ENCODE measurements at places on chromosomes 3 and 15.
A peak's percentile ranks its signal among the peaks of the same experiment; 100 is the strongest.

DNA sequence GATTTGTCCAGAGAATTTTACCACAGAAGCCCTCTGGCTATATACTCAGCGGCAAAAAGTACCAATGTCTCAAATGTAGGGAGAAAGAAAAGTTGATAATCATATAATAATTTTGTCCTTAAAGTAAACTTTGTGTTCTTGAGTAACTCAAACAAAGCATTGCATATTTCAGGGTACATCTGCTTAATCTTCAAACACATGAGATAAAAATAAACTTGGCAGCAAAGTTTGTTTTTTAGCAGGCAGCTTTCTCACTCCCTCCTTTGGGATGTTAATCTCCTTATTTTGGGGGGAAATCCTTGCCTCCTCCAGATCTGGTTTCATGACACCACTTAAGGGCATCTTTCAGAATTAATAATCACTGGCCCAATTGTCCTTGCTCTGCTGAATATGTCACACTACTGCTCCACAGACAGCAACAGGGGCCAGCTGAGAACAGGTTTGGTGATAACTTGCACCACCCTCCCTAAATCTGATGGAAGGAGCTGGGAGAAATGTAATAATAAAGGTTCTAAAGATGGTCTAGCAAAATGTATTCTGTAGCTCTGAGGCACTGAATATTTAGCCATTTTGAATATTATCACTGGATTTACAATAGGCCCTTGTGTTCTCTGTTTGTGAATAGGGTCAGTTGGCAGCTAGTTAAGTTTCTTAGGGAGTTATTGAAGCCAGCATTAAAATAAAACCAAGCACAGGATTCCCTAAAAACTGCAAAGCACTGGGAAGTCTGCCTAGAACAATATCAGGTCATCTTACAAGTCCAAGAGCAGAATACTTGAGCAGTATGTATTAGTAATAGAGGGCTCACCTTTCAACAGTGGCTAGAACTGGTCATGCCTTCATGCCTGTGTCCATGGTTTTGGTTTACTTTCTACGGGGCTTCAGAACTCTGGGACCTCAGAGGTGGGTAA is 79.2 kb downstream of the EFL1 start:
- no peak for DNase-seq

- no peak for DNase-seq
Measured at GRCh38 chr15:67927501-67928168, 87.8 kb upstream of the RNU6-1 start.

DNA sequence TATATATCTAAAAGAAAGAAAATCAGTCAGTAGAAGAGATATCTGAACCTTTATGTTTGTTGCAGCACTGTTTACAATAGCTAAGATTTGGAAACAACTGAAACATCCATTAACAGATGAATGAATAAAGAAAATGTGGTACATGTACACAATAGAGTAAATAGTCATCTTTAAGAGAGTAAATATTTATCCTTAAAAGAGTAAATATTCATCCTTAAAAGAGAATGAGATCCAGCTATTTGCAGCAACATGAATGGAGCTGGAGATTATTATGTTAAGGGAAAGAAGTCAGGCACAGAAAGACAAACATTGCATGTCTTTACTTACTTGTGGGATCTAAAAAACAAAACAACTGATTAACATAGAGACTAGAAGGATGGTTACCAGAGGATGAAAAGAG is 197.0 kb upstream of the CBLB start:
- DNase-seq = no peak

DNA sequence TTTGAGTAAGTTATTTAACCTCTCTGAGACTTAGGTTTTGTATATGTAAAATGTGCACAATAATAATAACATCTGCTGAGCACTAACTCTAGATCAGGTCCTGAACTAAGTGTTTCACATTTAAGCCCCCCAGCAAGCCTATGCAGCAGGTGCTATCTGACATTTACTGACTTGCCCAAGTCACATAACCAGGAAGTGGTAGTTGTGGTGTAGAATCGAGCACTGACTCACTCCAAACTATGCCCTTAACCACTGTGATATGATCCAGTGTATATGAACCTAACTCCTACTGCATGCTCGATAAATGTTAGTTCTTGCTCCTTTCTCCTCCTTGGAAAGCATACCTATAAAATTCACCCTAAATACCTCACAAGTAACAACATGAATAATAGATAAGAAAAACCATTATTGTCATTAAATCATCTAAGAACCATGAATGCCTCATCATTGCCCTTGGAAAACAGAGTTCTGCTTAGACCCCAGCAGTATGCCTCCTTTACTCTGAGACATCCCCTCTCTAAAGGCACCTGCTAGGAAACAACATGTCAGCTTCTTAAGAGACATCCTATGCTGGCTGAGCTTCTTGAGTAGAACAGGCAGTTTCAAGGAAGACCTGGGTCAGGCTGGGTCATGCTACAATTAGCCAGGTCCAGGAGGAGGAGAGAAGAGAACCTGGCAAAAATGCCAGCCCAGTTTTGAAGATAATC is 3.0 kb upstream of the SHC4 start:
- DNase-seq = no peak

- peak; percentile 81 for DNase-seq
Measured at GRCh38 chr15:50906954-50907600, 1.4 kb upstream of the AP4E1 start.

GRCh38 chr3:136366289-136366688 is 116.1 kb downstream of the PCCB start:
- DNase-seq = no peak

DNA sequence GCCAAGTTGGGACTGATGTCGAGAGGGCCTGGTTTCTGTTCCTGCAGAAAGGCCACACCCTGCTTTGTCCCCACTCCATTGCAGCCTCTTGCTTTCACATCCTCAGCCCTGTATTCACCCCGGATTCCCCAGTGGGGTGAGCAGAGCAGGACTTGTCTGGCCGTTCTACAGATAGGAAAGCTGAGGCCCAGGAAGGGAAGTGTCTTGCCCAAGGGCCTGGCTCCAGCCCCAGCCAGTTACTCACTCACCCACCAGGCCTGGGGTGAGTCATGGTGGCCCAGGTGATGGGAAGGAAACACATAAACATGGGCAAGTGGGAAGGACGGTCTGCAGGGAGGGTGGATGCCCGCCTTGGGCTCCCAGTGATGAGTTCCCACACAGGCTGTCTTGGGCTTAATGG is 6.1 kb upstream of the DUSP7 start:
- no peak for DNase-seq

- no peak for DNase-seq
Measured at GRCh38 chr3:66754613-66755012, 243.5 kb upstream of the KBTBD8 start.

- no peak for DNase-seq
Measured at GRCh38 chr3:193945143-193945542, 190.8 kb upstream of the HES1 start.
